Stimulated activated CD4-positive, alpha-beta T cell treated with anti-CD3 and anti-CD28 coated beads, Interleukin-12 subunit alpha, Interleukin-12 subunit beta, amount 100 ng/mL, for 24 hours (primary cell): ENCODE measurements at places on chromosomes 3 and 15.
A peak's percentile ranks its signal among the peaks of the same experiment; 100 is the strongest.

DNA sequence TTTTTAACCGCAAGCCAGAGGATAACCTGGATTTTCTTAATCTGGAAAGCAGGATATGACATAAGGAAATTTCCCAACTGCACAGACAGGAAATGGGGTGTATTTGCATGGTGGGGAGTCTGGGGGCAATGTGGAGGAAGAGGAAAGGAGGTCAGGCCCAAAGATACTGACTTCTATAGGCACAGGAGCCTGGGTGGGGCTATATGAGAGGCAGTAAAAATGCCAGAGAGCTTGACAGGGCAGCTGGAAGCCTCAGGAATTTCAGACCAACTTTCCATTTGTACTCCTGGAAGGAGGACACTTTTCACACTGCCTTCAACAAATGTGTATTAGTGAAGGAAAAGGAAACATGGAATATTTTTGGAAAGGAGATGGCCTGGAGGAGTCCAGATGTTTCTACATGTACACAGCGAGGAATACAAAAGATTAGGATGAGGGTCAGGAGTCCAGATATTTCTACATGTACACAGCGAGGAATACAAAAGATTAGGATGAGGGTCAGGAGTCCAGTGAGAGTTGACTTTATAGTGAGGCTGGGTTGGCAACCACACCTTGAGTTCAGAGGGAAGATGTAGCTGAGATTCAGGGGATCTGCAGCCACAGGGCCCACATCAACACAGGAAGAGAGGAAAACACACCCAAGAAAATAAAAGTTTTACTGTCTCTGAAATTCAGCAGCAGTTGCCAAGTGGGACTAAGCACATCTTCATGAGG, 111.9 kb upstream of the PTPRG start:
- DNase-seq, result no peak

GRCh38 chr3:86303935-86304334, 687.0 kb downstream of the VGLL3 start:
- no peak for DNase-seq

- no peak for DNase-seq
These were observed 114.5 kb downstream of the CD47 start for GRCh38 chr3:107976202-107976800.

DNA sequence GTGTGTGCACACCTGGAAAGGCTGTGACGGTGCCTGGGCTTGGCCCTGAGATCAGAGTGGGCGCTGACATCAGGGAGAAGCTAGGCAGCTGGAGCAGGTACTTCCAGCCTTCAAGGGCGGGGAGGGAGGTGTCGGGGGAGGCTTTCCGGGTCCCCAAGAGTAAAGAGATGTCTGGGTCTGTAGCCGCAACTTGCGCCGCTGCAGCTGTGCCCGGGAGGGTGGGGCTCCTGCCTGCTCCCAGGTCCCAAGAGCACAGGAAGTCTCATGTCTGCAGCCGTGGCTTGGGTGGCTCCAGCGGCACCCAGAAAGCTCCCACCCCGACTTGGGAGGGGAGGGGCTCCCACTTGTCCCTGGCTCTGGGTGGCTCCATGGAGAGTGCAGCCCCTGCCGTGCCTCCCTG, 103.2 kb upstream of the BNIP2 start:
- DNase-seq, result no peak

GRCh38 chr3:58421004-58421403, 12.6 kb downstream of the PDHB start:
- DNase-seq, result no peak

GRCh38 chr3:4475804-4476203, 8.7 kb upstream of the SUMF1 start:
- no peak for DNase-seq

DNA sequence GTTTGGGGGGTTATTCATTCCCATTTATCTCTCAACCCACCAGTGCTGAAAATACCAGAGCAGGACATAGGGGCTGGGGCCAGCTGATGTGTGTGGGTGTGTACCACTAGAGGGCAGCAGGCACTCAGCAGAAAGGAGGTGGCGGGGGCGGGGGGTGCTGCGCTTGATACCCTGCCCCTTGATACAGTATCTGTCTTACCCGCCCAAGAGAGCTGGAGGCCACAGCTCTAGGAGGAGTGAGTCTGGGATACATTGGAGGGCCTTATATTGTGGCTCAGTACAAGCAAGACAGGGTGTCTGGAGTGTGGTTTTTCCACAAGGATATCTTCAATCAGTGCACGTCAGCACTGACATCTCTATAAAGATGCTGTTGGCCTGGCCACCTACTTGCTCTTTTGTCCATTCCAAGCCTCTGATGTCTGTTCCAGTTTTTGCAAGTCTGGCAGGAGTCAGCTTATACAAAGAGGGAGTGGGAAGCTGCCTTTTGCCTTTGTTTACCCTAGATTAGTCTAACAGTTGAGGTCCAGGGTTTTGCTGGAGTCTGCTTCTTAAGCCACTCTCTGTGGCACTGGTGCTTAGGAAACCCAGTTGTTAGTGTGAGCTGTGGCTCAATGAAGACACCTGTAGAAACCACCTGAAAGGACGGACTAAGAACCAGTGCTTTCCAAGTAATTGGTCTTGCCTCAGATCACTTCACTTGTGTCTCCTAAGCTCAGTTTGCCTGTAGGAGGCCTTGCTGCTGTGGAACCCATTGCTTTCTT, 1.5 kb upstream of the RBM15B start:
- peak; percentile 48 for DNase-seq

DNA sequence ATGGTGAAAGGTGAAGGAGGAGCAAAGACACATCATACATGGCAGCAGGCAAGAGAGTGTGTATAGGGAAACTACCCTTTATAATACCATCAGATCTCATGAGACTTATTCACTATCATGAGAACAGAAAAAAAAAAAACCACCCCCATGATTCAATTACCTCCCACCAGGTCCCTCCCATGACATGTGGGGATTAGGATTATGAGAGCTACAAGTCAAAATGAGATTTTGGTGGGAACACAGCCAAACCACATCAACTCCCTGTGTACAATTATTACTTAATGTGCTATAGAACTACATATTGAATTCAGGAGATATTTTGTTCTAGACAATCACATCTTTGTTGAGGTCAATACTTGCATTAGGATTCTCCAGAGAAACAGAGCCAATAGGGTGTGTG, 313.4 kb downstream of the CNTN6 start:
- no peak for DNase-seq

- no peak for DNase-seq
These were observed 4.6 kb downstream of the SLC6A1 start for GRCh38 chr3:10997196-10997595.

DNA sequence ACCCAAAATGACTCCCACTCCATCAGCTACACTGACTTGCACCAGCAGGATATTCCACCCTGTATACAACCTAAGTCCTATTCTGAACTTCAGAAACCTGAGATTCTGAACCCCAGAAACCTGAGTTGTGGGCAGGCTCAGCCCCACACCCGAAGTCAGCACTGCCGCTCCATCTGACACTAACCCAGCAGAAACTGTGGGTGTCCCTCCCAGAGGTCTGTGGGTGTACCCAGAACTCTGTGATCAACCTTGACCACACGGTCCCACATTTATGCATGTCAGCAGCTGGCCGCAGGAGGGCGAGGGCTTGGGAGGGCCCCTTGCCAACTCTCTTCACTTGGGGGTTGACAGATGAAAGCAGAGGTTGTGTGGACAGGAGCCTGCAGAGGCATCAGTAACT, 9.3 kb downstream of the OXTR start:
- DNase-seq, result no peak

DNA sequence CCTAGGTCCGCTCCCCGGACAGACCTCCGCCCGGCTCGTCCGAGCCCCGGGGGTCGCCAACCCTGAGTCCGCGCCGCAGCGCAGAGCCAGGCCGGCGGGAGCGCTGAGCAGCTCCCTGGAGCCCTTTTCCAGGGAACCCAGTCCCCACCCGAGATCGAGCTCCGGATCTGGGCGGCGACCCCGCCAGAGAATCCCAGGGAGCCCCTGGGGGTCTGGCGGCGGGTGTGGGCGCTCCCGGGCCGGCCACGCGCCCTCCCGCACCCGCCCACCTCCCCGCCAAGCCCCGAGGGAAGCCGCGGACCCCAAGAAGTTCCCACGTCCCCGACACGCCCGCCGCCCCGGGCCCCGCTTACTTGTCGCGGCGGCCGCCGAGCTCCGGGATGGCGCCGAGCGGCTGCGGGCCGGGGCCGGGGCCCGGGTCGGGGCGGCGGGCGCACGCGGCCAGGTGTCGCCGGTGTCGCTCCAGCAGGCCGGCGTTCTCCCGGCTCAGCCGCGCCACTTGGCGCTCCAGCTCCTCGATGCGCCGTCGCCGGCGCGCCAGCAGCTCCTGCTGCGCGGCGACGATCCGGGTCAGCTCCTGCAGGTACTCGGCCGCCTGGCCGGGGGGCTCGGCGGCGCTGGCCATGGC, 137.7 kb downstream of the NUP210 start:
- DNase-seq, result no peak

GRCh38 chr3:39383045-39383880, at the start of gene SLC25A38:
TSS of gene SLC25A38 (plus strand) at chr3:39383370. CDS start at chr3:39383725, 355 bp downstream.
- peak; percentile 62 for DNase-seq

GRCh38 chr15:38662033-38662802, 97.6 kb upstream of the RASGRP1 start:
- DNase-seq, result no peak

- no peak for DNase-seq
These were observed 34.9 kb upstream of the CILP start for GRCh38 chr15:65246026-65246714.

DNA sequence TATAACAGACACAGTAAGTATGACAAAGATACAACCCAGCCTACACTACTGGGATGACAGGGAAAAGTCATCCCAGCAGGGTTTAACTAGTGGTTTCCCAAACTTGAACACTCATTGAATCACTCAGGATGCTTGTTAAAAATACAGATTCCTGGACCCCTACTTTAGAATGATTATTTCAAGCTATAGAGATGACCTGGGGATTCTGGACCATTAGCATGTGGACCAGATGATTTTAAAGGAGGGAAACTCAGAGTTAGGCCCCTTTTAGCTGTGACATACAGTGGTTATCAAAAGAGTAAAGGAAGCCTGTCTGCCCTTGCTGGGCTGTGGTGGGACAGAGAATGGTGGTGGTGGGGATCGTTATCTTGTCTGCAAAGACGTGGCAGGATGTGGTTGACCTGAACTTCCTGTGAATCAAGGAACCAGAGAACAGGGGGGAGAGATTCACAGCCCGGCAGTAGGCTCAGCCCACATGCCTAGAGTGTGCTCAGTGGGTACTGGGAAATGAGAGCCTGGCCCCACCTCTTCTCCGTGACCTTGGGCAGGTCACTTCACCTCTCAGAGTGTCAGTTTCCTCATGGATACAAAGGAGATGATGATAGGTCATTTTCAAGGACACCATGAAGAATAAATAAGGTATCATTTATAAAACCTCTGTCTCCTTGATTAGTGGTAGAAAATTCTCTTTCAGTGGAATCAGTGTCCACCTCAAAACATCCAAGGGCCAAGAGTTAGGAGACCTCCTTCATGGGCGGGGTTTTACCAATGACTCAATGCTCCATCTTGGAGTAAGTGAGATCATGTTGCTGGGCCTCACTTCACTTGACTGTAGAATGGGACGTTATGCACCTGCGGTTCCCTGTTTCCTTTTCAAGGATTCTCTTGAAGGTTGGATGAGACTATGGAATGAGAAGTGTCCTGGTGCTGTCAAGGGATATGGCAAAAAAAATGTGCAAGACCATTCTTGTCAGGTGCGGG, 306.5 kb downstream of the RPLP1 start:
- DNase-seq, result peak; percentile 68

DNA sequence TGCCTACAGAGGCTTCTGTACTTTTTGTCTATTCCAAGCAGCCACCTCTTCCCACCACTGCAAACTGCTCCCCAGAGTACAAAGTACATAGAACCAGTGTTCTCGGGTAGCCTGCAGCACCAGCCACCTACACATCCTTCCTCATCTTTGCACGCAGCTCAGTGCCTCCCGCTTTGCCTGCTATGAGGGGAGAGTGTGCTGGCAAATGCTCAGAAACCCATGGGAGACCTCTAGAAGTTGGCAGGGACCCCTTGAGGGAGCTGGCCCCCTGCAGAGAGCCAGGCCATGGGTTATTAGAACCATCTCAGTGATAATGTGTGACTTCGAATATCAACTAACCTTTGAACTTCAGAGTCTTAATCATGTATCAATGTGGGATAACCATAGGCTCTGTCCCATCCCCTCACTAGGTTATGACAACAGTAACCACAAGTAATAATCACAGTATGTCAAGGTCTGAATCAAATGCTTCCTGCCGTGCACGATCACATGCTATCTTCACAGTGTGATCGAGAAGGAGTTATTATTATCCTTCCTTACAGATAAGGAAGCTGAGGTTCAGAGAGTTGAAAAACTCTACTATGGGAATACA, 22.8 kb upstream of the SMAD3 start:
- DNase-seq, result no peak

DNA sequence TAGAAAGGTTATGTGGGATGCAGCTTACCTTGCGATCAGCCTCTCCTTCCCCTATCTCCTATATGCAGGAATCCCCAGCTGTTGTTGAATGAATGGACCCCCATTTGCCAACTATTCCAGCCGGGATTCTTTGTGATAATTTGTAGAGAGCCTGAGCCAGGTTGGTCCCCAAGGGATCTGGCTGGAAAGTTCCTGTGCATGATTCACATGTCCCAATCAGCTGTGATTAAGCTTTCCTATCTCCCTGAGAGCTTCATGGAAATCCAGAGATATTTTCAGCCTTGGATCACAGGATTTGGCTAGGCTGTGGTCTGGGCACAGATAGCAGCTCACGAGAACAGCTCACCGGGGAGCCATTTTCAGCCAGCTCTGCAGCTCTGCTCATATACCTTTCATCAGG, 76.7 kb downstream of the ARNT2 start:
- DNase-seq, result no peak

GRCh38 chr3:145058483-145058882, 1086.9 kb downstream of the DIPK2A start:
- DNase-seq, result no peak

- peak; percentile 12 for DNase-seq
These were observed 196.6 kb downstream of the GAP43 start for GRCh38 chr3:115819785-115820384.

DNA sequence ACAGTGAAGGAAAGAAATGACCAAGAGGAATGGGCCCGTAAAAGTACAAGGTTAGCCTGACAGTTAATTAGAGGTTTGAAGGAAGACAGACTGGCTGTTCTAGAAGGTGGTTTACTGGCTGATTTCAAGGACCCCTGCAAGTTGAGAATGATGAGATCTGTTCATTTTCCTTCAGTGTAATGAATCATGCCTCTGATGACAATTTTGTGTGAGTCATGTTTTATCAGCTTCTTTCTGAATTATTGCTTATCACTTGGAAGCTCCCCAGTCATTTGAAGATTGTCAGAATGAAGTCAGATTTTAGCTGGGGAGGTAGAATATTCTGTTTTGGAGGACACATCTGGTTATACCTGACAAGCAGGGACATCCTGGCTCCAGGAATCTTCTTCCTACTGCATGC, 50.6 kb downstream of the DRD3 start:
- no peak for DNase-seq

GRCh38 chr3:194661374-194661773, 10.6 kb downstream of the LSG1 start:
- no peak for DNase-seq
